ENCODE measurements at places on chromosomes 6 and 20. TPM values are rescaled to one million over a fixed set of nuclear protein-coding genes. Genes with fewer than 3 reads are reported as not detected.

GRCh38 chr6:27592481-27593199 is 119.7 kb upstream of the ZNF184 start:
- DNase-seq = peak; percentile 90

GRCh38 chr6:38364775-38365174 is 275.0 kb downstream of the BTBD9 start:
- peak; percentile 28 for DNase-seq

DNA sequence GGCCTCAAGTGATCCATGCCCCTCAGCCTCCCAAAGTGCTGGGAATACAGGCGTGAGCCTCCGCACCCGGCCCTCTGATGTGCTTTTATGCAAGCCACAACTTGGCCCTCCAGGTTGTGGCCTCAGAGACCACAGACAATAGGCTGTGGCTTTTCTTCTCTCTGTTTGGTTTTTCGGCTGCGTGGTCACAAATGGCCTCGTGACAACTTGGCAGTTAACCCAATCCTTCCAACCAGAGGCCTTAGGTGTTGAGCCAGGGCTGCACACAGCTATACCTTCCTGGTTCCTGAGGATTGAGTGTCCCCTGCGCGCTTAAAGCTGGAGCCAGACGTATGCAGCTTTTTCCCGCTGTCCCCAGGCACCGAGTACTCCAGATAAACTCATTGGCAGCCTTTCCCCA is 6.3 kb upstream of the TGM3 start:
- no peak for DNase-seq

DNA sequence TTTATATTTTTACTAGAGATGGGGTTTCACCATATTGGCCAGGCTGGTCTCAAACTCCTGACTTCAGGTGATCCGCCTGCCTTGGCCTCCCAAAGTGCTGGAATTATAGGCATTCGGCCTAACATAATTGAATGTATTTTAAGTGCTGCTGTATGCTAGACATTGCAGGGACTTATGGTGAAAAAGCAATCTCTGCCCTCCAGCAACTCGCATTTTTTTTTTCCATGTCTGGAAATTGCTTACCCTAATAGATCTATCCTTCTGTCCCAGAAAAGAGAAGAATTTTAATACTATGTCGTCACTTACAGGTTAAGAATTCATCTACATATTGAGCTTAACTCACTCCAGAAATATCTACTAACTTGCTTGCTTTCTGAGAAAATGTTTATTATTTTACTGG is 10.4 kb downstream of the ITCH start:
- DNase-seq = no peak

Gene TMEM14B
- 66.5 TPM for total RNA-seq

Gene SLCO4A1
- 0.56 TPM for total RNA-seq

Gene DSN1
- 16.3 TPM for total RNA-seq

Measured in IMR-90 (cell line).